ENCODE measurements at places on chromosomes 16 and 17. TPM values are rescaled to one million over a fixed set of nuclear protein-coding genes. Genes with fewer than 3 reads are reported as not detected.

- no peak for DNase-seq
These were observed 7.4 kb downstream of the MAF start for GRCh38 chr16:79593074-79593531.

DNA sequence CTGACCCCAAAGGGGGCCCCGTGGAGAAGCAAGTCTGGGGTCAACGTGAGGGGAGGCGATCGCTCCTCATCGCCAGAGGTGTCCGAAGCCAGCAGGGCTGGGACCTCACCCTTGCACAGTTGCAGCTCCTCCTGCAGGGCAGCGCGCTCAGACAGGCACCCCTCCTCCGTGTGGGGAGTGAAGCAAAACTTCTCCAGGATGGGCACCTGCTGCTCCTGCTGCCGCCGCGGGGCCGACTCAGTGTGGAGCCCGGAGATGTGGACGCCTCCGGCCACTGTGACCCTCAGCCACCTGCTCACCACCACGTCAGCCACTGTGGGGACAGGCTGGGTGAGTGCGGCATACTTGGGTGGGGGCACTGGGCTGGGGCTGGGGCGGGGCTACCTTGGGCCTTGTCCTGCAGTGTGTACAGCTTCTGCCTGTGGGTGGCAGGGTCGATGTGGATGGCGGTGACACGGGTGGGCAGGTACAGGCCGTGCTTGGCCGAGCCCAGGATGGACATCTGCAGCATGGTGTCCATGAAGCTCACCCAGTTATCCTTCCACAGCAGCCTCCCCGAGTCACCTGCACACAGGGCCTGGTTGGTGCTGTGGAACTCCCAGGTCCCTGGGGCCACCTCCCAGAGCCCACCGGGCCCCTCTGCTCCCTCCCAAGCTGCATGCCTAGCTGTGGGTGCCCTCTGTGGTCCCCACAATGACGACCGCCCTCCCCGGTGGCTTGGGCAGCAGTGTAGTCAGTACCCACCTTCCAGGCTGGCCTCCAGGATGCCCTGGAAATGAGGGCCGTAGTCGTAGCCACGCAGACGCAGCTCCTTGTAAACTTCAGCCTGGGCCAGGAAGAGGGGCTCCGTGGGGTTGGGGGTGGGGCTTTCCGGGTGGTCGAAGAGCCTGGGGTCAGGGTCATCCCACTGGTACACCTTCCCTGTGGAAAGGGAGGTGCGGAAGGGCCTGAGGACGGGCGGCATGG is 10.8 kb downstream of the FASN start:
- peak; percentile 45 for DNase-seq

DNA sequence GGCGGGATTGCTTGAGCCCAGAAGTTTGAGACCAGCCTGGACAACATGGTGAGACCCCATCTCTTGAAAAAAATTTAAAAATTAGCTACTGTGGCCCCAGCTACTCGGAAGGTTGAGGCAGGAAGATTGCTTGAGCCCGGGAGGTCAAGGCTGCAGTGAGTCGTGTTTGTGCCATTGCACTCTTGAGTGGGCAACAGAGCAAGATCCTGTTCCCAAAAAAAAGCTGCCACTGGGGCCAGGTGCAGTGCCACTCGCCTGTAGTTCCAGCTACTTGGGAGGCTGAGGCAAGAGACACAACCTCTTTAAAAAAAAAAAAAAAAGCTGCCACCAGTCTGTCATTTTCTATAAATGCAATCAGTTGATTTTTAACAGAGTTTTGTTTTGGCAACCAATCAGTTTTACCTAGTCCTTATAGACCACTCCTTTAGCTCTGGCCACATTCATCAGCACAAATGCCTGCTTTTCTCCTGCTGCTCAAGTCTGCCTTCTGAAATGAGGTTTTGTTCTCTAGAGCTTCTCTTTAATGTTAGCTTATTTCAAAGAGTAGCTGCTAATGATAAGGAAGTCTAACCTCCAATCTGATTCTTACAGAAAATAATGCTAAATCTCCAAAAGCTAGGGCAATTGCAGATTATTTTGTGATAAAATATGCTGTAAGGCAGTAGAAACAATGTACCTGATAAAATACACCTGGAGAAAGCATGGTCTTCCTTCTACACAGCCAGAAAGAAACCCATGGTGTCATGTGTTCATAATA is 64.8 kb downstream of the TUBD1 start:
- DNase-seq, result no peak

DNA sequence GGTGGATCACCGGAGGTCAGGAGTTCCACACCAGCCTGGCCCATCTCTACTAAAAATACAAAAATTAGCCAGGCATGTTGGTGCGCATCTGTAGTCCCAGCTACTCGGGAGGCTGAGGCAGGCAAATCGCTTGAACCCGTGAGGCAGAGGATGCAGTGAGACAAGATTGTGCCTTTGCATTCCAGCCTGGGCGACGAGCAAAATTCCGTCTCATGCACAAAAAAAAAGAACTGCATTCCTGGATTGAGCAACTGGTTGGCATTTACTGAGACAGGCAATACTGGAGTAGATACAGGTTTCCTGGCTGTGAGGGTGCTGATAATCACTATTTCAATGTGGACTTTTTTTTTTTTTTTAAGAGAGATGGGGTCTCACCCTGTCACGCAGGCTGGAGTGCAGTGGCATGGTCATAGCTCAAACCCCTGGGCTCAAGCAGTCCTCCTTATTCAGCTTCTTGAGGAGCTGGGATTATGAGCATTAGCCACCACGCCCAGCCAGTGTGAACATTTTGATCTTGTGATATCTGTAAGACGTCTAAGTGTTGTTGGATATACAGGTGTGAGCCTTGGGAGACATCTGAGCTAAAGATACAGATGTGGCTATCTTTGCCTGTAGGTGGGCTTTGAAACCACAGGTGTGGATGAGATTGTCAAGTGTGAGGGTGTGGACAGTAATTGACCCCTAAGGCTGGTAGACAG is 5.8 kb downstream of the CYB5D2 start:
- no peak for DNase-seq

DNA sequence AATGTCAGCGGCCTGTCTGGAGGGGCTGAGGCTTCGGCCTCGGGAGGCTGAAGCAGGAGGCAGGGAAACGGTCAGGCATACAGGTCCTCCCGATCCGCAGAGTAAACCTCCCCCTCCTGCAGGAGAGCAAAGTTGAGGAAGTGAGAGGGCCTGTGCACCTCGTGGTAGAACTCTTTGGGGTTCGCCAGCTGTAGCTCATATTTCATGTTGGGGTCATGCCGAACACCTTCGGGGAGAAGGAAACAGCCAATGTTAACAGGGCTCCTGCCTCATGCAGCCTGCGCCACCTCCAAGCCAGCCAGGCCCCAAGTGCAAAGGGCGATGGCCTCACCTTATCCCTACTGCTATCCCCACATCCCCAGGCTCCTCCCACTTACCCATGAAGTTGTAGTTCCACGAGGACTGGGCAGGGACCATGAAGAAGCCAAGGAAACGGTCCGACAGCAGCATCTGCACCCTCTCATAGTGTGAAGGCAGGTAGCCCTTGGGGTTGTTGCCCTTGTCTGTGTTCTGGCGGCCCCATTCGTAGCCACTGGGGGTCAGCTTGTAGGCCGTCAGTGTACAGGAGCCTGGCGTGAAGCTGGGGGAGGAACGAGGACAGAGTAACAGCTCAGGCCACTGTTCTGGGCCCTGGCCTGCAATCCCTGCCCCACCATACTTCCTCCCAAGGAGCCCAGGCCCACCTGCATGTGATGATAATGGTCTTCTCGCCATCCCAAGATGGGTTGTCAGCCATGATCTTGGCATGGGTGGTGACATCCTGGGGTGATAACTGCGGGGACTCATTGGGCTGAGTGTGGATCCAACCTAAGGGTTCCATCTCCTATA is 1.3 kb upstream of the RILP start:
- DNase-seq, result no peak

DNA sequence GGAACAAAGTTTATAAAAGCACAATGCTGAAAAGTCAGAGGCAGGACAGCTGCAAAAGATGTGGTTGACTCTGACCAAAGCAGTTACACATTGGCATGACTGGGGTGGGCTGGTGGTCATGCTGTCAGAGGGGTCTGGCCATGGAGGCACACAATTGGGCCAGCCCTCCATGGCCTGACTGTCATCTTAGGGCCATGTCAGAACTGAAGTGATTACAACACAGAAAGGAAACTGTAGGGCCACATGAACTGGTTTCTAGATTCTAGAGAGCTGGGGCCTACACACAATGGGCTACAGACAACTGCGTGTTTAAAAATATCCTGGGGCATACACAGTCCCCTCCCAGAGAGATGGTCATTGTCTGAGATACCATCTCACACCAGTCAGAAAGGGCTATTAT is 380.6 kb downstream of the GRIN2A start:
- no peak for DNase-seq

- DNase-seq, result no peak
These were observed 145.2 kb downstream of the MYO1D start for GRCh38 chr17:32731556-32732295.

- DNase-seq, result no peak
These were observed 55.3 kb downstream of the RBFOX3 start for GRCh38 chr17:79555543-79555942.

DNA sequence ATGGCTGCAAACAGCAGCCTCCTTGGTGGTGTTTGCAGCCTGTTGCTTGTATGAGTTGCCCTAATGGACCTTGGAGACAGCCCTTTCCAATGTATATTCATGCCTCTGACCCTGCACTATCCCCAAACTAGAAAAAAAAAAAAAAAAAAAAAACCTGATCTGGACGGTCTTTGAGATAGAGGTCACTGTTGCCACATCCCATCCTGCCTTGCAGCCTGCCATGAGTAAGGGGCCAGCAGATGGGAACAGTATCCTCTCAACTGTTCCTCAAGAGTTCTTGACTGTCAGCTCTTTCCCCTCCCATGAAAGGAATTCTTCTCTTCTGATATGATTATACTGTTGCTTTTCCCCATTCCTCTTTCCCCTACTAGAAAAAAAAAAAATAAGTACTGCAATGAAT is 152.4 kb downstream of the SSH2 start:
- no peak for DNase-seq

CLEC18B gene
- 0.51 TPM for total RNA-seq

CEMP1 gene
- total RNA-seq, result not detected

All from Right ventricle myocardium inferior (tissue), 1 donor.